ENCODE measurements at places on chromosomes 7 and 10. TPM values are rescaled to one million over a fixed set of nuclear protein-coding genes. Genes with fewer than 3 reads are reported as not detected.

DNA sequence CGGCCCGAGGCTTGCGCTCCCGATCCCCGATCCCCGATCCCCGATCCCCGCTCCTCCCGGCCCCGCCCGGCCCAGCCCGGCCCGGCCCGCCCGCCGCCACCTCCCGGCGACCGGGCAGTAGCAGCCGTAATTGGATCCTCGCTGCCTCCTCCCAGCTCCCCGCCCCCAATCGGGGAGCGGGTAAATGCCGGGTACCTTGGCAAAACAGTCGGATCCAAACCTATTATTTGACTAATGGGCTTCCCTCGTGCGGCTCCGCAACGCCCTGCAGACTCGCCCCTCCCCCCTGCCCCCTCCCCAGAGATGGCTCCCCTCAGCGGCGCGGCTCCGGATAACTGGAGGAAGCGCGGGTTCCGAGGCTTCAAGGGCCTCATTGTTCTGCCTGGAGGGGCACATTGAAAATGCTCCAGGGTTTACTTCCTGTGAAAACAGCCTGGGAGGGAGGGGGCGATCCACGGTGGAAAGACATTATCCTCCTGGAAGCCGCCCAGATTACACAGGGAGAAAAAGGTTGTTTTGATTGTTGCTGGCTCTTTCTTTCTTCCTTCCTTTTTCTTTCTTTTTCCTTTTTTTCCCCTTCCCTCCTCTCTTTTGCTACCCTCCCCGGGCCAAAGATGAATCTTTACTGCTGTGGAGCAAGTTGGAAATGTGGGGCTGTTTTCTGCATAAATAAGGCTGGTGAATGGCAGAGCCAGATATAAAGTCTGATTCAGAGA lies 94.7 kb upstream of the ZMIZ1 start:
- peak; percentile 59 for DNase-seq

DNA sequence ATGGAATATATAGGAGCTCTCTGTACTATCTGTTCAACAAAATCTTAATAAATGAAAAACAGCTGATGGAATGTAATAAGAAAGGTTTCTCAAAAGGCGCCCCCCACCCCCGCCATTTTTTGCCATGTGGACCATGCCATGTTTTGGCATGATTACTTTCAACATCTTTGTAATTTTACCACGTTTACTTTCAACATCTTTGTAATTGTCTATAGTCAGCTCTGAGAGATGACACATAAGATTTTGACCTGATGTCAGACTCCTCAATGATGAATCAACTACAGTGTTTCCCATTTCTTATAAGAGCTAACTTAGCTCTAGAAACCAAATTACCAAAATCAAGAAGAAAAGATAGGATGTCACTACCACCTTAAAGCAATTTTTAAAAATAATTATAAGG lies 144.9 kb upstream of the AHR start:
- DNase-seq = no peak

RPEL1 gene
- not detected for total RNA-seq

- DNase-seq = no peak
Measured at GRCh38 chr10:98006266-98006665, 24.2 kb downstream of the CRTAC1 start.

DNA sequence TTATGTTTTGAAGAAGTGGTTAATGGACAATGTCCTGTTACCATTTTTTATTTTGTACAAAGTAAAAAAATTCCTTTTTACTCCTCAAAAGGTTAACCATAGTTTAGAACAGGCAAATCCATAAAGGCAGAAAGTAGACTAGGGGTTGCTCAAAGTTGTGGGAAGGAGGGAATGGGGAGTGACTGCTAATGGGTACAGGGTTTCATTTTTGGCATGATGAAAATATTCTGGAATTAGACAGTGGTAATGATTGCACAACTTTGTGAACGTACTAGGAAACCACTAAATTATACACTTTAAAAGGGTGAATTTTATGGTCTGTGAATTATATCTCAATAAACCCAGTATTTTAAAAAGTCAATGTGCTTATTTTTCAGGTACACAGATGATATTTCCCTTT lies 35.4 kb upstream of the CDK14 start:
- DNase-seq = no peak

- no peak for DNase-seq
Measured at GRCh38 chr7:105877736-105878135, 1.3 kb upstream of the ATXN7L1 start.

GPR146 gene
- 52.8 TPM for total RNA-seq

DNA sequence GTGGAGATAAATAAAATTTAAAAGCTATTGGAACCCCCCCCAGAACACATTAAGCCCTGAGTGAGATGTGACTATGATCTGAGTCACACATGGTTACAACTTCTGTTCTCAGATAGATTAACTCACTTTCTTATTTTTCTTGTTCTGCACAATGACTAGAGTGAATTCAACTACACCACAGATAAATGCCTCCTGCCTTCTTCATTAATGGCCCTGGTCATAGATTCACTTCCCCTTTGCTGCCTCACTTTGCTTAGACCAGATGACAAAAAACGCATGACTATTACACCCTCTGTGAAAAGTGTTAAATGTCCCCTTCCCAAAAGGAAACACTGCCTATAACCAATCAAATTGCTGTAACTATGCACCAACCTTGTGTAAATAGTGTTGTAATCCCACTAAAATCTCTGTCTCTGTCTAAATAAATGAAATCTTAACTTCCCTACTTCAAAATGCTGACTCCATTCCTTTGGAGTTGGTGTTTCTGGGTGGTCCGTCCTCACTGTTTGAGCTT lies 49.4 kb downstream of the AKR1D1 start:
- DNase-seq = no peak

CDK13 gene
- total RNA-seq = 121 TPM

DNA sequence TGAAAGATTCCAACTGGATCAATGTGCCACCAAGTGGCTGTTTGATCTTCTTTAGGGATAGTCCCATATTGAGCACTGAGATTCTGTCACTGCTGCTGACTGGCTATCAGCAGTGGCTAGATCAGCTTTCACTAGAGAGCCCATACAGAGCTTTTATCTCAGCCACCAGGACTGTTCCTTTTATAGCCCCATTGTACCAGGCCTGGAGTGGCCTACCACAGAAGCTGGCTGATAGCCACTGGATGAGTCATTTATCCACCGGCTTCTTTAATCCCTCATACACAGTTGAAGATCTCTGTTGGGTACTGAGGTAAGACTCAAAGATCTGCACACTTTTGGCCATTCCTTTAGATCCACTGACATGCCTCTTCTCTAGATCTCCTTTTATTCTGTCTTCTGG lies 1101.1 kb downstream of the SORCS3 start:
- DNase-seq = no peak

DNA sequence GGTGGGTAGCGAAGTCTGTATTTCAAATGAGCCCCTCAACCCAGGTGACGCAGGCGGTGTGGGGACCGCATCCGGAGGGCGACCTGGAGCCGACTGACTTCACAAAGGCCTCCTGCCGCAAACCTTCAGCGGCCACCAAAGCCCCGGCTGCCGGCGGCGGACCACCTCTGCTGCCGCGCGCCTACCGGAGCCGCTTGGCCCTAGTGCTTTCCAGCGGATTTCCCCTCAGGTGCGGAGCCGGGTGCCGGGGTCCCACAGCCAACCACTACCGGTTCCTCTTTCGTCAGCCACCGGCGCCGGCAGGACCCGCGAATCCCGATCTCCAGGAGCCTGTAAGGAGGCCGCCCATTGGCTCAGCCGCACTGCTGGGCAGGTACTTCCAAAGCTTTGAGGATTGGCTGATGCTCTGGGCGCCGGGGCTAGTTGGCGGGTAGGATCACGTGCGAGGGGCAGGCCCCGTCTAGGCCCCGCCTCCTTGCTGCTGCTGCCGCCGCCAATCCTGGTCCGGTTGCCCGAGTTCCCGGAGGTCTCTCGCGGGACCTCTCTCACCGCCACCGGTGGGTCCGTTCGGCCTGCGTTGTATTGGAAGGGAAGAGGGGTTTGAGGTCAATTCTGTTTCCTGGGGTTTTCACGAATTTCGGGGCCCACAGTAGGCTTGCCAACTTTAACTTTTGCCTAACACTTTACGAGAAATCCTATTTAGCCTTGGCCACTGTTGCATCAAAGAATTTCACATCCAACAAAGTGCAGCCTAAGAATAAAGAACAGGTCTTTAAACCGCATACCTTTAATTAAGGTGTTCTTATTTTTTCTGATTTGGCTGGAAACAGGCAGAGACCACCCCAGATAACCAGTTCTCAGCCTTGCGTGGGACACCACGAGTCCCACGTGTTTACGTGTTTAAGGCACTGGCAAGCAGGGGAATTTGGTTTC lies at the start of gene GSTO2:
TSS of gene GSTO2 (plus strand) at position 472 of the 933 bp plus-strand sequence. CDS start 5,732 bp downstream, outside the sequence.
- DNase-seq = peak; percentile 96

DNA sequence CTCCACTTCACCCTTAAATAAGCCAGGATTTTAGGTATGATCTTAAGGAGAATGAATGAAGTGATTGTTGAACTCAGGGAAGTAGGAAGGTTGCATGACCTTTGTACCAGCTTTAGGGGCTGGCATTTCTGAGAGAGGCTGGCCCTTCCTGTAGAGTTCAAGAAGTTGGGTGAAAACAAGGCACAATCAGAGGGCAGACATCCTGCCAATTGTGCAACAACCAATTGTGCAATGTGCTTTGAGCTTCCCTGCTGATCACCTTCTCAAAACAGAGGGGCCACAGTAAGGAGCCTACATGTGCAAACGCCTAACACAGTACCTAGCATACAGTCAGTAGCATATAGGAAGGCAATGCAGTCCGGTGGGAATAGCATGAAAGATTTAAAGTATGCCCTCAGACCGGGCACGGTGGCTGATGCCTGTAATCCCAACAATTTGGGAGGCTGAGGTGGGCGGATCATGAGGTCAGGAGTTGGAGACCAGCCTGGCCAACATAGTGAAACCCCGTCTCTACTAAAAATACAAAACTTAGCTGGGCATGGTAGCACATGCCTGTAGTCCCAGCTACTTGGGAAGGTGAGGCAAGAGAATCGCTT lies 5.4 kb downstream of the CPVL start:
- DNase-seq = no peak

- no peak for DNase-seq
Measured at GRCh38 chr7:55552320-55553023, 19.8 kb downstream of the VOPP1 start.

AKR1C8 gene
- not detected for total RNA-seq

OPALIN gene
- not detected for total RNA-seq

- DNase-seq = no peak
Measured at GRCh38 chr10:72953687-72954086, 919 bp downstream of the PLA2G12B start.

CYP2C9 gene
- not detected for total RNA-seq

- no peak for DNase-seq
Measured at GRCh38 chr7:138186951-138187351, 110.7 kb downstream of the AKR1D1 start.
